Activated naive CD4-positive, alpha-beta T cell treated with anti-CD3 and anti-CD28 coated beads, Interleukin-2, amount 50 U/mL, for 16 hours (primary cell): ENCODE measurements at places on chromosomes 4 and X.

DNA sequence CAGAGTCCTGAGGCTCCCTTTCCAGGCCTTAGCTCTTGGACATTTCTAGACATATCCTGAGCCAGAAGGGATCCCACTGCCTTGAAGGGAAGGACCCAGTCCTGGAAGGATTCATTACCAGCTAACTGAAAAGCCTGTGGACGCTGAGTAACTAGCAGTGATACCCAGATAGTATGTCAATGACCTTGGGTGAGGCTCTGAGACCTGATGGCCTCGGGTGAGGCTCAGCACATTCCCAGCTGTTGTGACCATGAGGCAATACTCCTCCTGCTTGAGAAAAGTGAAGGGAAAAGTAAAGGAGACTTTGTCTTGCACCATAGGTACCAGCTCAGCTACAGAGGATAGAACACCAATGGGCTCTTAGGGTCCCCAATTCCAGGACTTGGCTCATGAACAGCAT, 268.1 kb downstream of the DKK2 start:
- no peak for DNase-seq

DNA sequence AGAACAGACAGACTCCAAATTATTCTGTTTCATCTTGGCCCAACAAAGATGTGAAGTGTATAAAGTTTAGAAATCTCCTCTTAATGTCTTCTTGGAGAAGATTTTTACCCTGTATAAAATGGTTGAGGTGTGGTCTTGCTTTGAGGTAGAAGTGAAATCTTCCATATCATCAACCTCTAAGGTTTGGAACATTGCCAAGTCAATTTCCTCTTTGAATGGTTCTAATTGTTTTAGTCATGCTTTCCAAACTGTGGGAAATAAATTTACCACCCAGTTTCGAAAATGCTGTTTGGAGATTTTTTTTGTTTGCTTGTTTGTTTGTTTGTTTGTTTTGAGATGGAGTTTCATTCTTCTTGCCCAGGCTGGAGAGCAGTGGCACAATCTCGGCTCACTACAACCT, 174.1 kb upstream of the ADAMTS3 start:
- DNase-seq, result no peak

GRCh38 chrX:134647477-134647877, 10.8 kb downstream of the PLAC1 start:
- no peak for DNase-seq

DNA sequence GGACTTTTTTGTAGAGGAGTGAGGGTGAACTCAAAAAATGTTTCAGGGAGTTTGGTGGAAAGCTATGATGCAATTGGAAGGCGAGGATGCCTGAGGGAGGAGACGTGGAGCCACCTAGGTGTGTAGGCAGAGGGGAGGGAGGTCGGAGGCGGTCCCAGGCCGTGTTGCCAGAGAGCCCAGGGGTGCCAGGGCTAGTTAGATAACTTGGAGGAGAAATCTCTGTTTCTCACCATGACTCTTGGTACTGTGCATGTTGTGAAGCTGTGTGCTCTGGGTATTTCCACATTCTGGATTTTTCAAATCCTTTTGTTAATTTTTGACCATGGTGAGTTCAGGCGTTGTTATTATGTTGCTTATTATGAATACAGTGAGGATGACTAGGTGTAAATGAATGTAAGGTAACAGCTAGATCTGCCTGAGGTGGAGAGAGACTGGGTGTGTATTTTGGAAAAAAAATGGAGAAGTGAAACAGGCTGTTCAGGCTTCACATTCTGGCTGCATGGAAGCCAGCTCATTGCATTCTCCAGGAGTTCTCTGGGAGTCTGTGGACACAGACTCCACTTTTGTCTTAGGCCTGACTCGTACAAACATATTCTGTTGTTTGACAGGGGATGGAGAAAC, 4.5 kb downstream of the RAB9A start:
- DNase-seq, result no peak

- no peak for DNase-seq
These were observed 90.1 kb downstream of the PALLD start for GRCh38 chr4:168586926-168587325.
